ENCODE measurements at places on chromosomes 3 and 15.
A peak's percentile ranks its signal among the peaks of the same experiment; 100 is the strongest.

DNA sequence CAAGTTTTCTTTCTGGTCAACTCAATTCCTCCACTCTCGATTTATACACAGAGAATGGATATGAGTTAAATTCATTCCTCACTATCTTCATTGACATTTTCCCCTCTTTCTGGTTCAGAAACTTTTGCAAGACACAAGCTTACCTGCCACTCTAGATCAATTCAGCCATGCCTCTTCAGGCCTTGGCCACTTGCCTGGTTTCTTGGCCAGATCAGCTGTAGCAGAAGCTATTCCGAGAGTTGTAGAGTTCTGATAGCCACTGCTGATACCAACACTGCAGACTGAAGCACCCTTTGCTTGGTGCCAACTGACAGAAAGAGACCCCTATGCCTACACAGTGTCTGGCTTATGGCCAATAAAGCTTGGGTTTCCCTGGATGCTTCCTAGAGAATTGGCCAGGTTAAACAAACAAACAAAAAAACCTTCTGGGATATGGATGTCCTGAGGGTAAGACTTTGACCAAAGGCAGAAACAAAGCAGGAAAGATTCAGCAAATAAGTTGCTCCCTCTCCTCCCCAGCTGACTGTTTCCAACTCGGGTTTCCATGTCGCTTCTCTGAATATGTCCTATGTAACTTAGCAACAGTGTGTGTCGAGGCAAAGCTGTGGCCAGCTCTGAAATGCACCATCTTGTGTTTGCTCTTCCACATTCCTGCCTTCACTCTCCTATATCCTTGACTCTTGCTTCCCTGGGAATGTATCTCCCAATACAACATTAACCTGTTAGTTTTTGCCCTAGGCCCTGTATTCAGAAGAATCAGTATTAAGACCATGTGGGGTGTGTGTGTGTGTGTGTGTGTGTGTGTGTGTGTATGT lies 521.6 kb downstream of the EPHA3 start:
- DNase-seq = no peak

DNA sequence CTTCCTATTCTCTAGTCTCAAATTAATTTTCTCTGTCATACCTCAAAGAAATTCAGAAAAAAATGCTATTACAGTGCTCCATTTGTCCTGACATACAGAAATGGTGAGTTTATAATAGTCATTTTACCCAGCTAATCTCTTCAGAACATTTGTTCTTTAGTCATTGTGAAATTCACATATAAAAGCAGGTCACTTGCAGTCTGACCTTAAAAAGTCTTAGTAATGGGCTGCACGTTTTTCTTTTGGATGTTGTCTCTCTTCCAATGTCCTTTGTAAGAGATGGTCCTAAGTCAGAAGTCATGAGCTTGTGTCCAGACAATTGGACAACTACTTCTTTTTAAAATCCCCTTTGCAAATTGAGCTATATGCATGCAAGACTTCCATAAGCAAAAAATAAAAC lies 17.0 kb upstream of the IL1RAP start:
- DNase-seq = no peak

DNA sequence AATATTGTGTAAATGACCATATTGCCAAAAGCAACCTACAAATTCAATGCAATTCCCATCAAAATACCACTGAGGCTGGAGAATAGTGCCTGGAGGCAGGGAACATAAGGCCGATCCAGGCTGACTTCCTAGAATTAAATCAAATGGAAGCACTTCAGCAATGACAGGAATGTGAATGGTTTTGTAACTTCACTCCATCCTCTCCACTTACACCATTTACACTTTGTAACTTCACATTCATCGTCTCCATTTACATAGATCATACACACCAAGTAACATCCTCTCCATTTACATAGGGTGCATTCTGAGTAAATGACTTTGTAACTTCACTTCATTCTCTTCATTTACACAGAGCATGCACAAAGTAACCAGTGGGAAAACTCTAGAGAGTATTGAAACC lies 11.6 kb downstream of the STRIT1 start:
- DNase-seq = peak; percentile 58

DNA sequence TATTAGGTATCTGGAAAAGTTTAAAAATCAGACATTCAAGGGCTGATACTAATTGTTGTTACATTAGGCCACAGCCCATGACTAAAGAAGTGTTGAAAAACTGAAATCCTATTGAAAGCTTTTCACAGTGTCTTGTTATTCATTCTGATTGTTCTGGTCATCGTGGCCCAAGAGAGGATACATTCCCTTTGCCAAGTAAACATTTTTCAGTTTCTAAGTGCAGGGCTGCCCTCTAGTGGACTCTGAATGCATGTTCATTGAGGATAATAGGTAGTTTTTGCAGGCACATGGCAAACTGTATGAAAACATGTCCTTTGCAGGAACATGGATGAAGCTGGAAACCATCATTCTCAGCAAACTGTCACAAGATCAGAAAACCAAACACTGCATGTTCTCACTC lies 181.1 kb downstream of the MYRIP start:
- peak; percentile 71 for DNase-seq

DNA sequence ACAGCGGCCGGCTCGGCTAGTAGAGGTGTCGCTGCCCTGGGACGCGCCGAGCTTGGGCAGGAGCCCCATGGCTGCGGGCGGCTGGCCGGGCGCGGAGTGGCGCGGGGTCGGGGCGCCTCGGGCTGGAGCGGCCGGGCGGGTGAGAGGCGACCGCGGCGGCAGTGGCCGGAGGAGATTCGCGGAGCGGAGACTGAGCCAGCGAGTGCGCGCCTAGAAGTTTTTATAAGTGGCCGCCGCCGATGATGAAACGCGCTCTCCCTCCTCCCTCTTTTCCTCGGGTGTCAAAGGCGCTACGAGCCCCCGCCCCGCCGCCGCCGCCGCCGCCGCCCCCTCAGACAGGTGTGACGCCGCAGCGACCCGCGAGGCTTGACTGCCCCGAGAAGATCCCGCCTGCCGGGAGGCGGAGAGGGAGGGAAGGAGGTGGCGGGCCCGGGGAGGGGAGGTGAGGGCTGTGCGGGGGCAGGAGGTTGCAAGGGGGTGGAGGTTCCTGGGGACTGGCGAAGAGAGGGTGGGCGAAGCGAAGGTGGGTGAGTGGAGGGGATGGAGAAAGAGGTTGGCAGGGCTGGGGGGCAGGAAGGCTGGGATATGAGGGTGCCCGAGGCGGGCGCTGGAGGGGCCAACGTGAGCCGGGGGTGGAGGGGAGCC lies at the start of gene SLCO2A1:
Gene SLCO2A1 (minus strand): TSS at position 192 of the 645 bp plus-strand sequence. CDS start 123 bp downstream, at position 69.
- no peak for DNase-seq

GRCh38 chr3:132594498-132594897 lies 2.6 kb upstream of the ACKR4 start:
- no peak for DNase-seq

- DNase-seq = no peak
Measured at GRCh38 chr3:24320601-24321000, 174.0 kb downstream of the THRB start.

All from choroid plexus epithelial cell (primary cell).